ENCODE measurements at places on chromosomes 3 and 15.

- DNase-seq: no peak
These were observed 168.3 kb upstream of the SEMA6D start for GRCh38 chr15:47548986-47549385.

GRCh38 chr15:94421706-94422105 is 190.3 kb downstream of the MCTP2 start:
- DNase-seq: no peak

- peak; percentile 23 for DNase-seq
These were observed 72.7 kb downstream of the IL1RAP start for GRCh38 chr3:190586631-190587011.

DNA sequence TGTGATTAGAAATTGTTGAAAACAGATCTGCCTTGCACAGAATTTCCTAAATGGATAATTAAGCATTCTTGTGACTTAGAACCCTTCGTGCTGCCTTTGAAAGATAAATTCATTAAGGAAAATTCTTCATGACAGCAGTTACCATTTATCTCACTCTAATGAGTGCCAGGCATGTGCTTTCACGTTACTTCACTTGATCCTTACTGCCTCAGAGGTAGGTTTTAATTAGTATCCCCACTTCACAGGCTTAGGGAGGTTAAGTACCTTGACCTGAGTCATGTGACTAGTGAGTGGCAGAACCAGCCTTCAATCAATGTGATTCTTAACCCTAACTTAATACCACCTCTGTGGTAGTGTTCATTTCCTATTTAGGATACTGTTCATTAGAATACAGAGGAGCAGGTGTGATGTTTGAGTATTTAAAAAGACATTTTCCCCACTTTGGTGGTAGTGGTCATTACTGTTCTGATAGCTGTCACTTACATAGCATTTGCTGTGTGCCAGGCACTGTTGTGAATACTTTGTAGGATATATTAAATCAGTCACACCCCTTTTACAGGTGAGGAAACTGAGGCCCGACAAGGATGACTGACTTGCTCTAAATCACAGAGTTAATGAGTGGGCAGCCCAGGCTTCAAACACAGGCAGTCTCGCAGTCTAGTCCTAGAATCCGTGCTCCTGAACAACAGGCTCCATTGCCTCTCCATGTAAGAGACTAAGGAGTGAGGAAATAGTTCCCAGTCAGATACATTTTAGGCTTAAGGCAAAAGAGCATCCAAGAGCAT is 57.9 kb downstream of the RLBP1 start:
- DNase-seq: no peak

- no peak for DNase-seq
These were observed 319.9 kb downstream of the NAALADL2 start for GRCh38 chr3:175179055-175179454.

DNA sequence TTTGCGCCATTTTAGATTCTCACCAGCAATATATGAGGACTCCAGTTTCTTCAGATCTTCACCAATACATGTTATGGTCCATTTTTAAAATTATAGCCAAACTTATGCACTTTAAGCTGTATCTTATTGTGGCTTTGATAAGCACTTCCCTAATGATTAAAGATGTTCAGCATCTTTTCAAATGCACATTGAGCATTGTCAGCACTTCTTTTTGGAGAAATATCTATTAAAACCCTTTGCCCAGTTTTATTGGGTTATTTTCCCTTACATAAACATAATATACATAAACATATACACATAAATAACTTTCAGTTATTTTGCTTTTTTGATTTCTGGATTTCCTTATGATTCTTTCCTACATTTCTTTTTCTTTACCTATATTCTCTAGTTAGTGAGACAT is 83.8 kb downstream of the ROBO1 start:
- no peak for DNase-seq

DNA sequence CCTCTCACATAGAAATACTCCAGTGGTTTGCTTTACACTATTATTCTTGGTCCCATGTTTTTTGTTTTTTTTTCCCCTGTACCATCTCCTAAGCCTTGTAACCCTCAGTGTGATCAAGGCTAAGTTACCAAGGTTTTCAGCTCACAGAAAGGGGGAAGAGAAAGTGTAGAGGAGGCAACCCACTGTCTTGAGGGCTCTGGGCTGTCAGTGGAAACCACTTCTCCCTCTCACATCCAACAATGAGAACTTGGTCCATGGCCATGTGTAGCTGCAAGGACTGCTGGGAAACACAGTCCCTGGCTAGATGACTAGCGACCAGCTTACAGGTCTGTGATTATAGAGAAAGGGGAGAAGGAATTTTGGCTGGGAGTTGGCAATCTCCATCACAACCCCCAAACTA is 30.3 kb downstream of the GPD1L start:
- DNase-seq: no peak

DNA sequence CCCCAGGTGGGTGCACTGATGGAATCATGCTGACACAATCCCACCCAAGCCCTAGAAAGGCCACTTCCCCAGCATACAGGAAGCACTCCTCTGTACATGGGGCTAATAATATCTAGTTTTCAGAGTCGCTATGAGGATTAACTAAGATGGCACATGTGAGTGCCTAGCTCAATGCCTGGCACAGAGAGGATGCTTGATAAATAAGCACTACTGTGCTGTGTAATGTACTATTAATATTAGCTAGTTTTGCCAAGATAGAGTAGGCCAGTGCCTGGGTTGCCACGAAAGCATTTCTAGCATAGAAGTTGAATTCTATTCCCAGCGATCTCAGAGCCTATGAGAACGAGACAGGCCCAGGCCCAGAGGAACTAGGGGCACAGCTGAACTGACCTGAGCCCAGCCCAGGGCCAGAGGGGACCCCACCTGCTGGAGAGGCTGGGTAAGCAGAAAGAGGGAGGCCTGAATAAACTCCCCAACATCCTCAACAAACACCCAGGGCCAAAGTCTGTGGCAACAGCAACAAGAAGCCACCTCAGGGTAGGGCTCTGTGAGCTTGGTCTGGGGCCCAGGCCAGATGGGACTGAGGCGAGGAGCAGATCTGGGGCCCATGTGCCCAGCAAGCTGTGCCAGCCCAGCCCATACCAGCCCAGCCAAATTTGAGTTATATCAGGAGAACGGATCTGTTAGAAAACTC is 7.6 kb upstream of the SEMA7A start:
- DNase-seq: no peak

DNA sequence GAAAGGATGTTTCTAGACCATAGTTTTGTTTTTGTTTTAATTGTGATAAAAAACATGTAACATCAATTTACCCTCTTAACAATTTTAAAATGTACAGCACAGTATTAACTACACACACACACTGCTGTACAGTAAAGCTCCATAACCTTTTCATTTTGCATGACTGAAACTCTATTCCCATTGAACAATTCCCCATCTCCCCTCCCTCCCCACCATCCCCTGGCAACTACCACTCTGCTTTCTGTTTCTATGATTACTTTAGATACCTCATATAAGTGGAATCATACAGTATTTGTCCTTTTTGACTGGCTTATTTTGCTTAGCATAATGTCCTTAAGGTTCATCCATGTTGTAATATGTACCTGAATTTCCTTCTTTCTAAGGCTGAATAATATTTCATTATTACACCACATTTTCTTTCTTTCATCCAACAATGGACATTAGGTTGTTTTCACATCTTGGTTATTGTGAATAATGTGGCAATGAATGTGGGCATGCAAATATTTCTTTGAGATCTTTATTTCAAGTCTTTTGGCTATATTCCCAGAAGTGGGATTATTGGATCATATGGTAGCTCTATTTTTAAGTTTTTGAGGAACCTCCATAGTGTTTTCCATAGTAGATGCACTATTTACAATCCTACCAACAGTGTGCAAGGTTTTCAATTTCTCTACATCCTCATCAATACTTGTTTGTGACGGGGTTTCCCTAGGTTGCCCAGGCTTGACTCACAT is 10.7 kb downstream of the CHST14 start:
- no peak for DNase-seq

- peak; percentile 87 for DNase-seq
These were observed 74.5 kb downstream of the TLE3 start for GRCh38 chr15:70023064-70023768.

- no peak for DNase-seq
These were observed 15.8 kb downstream of the SCG5 start for GRCh38 chr15:32657198-32657883.

GRCh38 chr3:63961891-63962290 is 49.7 kb upstream of the SCAANT1 start:
- no peak for DNase-seq

- DNase-seq: no peak
These were observed 603.6 kb upstream of the NR2F2 start for GRCh38 chr15:95726891-95727290.

- DNase-seq: no peak
These were observed 6.4 kb downstream of the CLN6 start for GRCh38 chr15:68223171-68223570.

DNA sequence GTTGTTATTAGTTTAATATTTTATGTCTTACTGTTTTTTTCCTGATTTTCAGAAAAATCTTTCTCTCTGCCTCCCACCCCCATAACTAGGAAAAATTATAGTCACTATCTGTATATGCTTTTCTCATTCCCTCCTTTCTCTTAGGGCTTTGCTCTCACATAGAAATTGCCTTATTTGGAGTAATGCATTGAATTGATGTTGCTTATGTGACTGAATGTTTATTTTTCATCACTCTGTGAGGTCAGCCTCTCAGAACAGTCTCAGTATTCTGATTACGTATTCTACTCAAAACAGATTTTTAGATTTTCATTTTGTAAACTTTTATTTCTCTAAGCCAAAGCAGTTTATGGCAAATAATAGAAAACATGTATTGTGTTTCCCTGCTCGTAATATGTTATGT is 121.0 kb downstream of the SLMAP start:
- no peak for DNase-seq

DNA sequence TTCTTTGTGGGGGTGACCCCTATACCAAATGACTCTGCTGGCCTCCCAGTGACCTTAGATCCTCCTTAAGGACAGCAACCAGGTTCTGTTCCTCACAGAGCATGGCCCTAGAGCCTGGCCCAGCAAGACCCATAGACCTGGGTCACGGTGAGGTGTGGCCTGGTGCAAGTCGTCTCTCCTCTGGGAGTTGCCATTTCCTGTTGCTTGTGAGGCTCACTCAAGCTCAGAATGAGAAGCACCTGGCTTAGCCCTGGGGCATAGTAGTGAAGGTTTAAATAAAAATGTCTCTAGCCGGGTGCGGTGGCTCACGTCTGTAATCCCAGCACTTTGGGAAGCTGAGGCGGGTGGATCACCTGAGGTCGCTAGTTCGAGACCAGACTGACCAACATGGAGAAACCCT is 131.3 kb downstream of the SMAD6 start:
- DNase-seq: no peak

- peak; percentile 61 for DNase-seq
These were observed 93.9 kb upstream of the CCDC80 start for GRCh38 chr3:112734736-112735350.

DNA sequence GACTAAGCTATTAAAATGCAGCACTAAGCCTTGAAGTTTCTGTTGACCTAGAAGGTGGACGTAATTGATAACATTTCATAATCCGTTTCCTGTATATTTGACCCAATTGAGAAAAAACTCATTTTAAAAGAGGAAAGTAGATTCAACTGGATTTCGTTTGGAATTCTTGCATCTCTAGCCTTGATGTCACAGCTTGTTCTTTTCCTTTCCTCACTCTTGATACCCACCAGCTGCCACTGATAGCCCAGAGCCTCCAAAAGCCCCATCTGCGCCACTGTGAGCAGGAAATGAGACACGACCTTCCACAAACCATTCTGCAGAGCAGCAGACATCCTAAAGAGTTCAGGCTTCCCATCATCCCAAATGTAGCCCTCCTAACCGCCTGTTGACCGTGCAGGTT is 61.8 kb downstream of the FOXB1 start:
- no peak for DNase-seq

- no peak for DNase-seq
These were observed 285.6 kb downstream of the UACA start for GRCh38 chr15:70477750-70478250.

GRCh38 chr3:67006460-67006859 is 8.4 kb downstream of the KBTBD8 start:
- no peak for DNase-seq

DNA sequence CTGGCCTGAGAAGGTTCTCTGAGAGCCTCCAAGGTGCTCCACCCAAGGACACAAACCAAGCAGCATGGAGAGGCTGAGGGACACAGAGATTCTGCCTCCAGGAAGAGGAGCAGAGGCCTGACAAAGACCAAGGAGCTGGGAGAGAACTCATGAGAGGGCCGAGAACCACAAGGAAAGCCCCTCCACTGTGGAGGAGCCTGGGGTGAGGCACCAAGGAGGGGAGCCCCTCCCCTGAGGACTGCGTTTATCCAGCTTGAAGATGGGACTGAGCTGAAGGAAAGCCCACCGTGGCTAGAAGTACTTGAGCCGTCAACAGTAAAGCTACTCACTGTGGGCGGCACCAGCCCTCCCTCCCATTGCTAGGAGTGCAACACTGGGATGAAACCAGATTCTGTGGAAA is 63.1 kb upstream of the MEF2A start:
- DNase-seq: no peak

DNA sequence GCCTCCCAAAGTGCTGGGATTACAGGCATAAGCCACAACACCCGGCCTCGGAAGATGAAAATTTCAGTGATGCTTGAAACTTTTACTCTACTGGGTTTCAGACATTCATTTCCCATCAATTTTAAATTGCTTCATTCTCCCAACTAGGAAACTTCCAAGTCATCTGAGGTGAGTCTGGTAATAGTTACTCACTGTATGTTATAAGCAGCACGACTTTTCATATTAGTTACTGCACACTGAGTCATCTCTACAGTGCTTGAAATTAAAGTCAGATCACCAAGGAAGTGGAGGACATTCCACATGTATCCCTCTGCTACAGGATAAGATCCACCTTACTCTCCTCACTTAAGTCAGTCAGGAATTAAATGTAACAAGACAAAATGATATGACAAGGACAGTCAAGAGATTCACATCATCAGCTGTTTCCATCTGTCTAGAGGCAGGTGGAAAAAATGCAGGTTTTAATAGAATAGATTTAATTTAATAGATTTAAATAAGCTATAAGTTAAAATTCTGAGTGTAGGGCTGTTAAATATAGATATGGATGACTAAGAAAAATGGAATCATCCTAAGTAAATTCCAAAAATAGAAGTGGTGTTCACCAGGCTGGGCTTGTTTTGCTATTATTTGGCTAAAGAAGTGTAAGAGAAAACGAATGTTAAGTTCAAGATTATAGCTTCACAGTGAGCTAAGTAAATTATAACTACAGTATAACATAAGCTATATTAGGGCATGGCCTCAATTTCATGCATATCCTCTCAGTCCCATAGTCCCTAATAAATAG is 104.4 kb downstream of the TMCO5A start:
- DNase-seq: peak; percentile 74

- DNase-seq: no peak
These were observed 24.6 kb upstream of the INSYN1 start for GRCh38 chr15:73777741-73778140.
